ENCODE measurements at places on chromosomes 1 and 21.

DNA sequence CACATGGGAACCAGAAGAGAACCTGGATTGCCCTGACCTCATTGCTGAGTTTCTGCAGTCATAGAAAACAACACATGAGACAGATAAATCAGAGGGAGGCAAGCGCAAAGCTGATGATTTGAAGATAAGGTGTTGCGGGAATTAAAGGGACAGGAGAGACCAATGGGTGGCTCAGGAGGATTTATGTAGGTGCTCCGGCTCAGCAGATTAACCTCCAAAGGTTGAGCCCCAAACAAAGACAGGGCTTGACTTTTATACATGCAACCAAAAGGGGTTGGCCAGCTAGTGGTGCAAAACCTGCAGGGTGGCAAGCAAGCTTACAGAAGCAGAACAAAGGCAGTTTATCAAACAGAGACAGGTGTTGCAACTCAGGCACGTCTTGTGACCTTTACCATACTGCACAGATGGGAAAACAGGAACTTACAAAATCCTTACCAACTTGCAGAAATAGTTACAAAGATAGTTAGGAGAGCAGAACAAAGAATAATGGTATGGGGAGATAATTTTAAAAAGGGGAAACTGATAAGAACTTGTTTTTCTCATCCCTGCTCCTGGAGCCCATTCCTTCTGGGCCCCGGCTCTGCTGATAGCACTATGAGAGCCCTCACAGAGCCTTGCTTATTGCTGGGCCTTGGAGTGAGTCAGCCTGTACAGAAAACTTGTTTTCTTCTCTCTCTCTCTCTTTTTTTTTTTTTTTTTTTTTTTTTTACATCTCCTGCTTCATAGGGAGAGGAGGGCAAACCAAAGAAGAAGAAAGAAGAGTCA lies 93.6 kb downstream of the SNRPE start:
- DNase-seq, result no peak

DNA sequence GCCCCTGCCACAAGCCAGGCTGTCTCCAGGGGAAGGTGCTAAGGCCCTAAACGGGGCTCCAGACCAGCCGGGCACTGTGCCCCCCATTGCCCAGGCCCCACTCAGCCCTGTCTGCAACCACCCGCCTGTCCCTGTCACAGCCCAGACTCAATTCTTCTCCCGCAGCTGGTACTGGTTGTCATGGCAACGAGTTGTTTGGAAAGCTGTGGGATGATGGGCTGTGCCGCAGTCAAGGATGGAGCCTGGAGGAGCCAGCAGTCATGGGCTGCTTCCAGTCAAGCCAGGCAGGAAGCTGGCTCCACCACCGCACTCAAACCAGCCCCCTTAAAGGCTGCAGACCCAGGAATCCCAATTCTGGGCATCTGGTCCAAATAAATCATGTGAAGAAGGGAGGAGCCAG lies 4.2 kb downstream of the SPOCD1 start:
- DNase-seq, result no peak

DNA sequence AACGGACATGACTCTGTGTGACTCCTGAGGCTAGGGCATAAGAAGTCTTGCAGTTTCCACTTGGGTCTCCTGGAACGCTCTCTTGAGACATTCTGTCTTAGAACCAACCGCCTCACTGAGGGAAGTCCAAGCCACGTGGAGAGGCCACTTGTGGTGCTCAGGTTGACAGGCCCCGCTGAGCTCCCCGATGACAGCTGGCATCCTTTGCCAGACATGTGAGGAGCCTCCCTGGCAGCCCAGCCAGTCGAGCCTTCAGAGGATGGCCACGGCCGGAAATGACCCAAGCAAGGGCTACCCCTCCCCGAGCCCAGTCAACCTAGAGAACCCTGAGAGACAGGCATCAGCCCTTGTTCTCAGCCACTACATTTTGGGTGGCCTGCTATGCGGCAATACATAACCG lies 20.7 kb downstream of the PLEKHA6 start:
- DNase-seq, result no peak

GRCh38 chr1:51636764-51637522 lies 20.1 kb downstream of the OSBPL9 start:
- DNase-seq, result no peak
